Suppressor macrophage treated with lipopolysaccharide for 1 hour (primary cell): ENCODE measurements at places on chromosomes 12 and 14.

DNA sequence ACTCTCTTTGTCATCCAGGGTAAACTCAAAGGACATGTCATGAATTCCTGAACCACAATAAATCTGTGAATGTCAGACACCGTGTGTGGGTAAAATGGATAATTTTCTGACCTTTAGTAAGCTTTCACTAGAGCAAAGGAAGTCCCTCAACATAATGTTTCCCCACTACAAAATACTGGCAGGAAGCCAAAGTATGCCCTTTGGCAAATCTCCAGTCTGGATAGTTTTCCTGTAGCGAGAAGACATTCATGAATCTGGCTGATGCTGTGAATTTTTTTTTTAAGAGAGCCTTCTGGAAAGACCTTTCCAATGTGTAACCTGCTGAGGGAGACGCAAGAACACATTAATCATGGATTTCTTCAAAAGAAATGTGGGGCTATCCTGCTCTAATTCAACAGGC is 389.6 kb upstream of the DDHD1 start:
- no peak for DNase-seq

DNA sequence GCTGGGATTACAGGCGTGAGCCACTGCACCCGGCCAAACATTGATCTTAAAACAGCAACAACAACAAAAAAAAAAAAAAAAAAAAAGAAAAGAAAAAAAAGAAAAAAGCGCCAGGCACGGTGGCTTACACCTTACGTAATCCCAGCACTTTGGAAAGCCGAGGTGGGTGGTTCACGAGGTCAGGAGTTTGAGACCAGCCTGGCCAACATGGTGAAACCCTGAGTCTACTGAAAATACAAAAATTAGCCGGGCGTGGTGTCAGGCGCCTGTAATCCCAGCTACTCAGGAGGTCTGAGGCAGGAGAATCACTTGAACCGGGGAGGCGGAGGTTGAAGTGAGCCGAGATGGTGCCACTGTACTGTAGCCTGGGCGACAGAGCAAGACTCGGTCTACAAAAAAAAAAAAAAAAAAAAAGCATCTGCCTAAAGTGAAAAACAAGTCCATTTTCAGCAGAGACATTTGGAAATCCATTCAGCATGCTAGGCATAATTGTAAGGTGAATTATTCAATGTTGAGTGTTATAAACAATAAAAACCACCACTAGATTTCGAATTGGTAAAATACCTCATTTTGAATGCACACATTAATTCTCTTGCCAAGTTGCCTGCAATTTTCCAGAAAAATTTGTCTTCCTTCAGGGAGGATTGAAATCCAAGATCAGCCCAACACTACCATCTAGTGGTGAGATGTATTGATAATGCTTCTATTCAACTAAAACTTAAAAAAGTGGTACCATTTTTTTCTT is 8.0 kb upstream of the CERS5 start:
- peak; percentile 83 for DNase-seq

DNA sequence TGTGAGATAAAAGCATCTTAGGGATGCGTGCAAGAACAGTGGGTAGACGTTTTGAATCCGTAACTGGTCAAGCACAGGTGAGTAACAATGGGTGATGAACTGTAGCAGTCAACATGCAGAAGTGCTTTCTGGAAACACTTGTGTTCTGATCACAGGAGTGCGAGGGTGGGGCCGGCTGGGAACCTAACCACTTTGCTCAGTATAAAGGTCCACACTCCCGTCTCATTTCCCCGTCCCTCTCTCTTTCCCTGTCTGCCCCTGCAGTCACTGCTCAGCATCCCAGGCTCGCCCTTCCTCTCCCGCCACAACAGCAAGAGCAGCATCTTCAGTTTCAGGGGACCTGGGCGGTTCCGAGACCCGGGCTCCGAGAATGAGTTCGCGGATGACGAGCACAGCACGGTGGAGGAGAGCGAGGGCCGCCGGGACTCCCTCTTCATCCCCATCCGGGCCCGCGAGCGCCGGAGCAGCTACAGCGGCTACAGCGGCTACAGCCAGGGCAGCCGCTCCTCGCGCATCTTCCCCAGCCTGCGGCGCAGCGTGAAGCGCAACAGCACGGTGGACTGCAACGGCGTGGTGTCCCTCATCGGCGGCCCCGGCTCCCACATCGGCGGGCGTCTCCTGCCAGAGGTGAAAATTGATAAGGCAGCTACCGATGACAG is 127.1 kb downstream of the FIGNL2 start:
- DNase-seq = peak; percentile 39

GRCh38 chr12:86456776-86457175 is 200.6 kb upstream of the MGAT4C start:
- no peak for DNase-seq

DNA sequence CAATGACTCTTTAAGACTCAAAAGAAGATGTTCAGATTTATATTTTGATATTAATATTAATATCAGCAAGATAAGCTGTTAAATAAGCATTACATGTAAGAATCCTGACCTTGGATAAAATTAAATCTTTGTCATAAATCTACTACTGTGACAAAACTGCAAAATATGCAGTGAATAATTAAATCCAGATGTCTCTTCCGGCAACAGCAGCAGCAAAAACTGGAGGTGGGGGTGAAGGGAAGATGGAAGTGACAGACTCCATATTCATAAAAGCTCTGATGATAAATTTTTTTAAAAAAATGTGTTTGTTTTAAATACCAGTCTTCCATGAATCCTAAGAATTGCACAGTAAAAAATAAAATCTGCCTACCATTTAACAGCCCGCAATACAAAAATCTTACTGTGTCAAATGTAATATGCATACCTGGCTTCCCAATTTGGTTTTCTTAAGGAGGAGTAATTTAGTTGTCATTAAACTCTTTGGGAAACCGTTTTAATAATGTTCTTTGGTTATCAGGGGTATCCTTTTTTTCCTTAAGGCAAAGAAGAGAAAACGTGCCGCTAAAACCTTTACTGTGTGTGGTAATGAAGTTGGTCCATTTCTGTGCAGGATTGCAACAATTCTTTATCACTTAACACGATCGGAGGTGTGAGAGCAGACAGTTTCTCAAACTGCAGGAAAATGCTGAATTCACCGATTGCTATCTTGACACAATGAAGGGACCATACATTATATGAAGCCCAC is 478.2 kb downstream of the DIO2 start:
- no peak for DNase-seq

GRCh38 chr12:6110006-6110405 is 14.5 kb downstream of the VWF start:
- no peak for DNase-seq

- no peak for DNase-seq
These were observed 132.6 kb downstream of the BMP4 start for GRCh38 chr14:53824061-53824460.

- DNase-seq = peak; percentile 43
These were observed 22.2 kb upstream of the OVCH1 start for GRCh38 chr12:29519585-29520182.

- no peak for DNase-seq
These were observed 4.1 kb upstream of the BEST3 start for GRCh38 chr12:69703146-69703642.

DNA sequence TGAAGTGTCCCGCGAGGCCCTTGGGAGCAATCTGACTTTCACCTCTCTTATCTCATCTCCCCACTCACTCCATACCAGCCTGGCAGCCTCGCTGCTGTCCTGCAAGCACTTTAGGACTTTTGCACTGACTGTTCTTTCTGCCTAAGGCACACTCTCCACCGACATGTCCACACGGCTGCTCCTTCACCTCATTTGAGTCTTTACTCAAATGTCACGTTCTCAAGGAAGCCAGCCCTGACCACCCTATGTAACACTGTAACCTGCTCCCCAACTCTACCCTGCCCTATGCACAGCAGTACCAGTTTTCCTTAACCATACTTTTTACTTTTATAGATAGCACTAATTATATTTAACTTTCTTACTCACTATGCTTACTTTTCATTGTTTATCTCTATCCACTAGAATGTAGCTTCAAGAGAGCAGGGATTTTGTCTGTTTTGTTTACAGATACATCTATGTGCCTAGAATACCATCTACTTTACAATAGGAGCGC is 32.0 kb downstream of the PRKD1 start:
- DNase-seq = no peak

DNA sequence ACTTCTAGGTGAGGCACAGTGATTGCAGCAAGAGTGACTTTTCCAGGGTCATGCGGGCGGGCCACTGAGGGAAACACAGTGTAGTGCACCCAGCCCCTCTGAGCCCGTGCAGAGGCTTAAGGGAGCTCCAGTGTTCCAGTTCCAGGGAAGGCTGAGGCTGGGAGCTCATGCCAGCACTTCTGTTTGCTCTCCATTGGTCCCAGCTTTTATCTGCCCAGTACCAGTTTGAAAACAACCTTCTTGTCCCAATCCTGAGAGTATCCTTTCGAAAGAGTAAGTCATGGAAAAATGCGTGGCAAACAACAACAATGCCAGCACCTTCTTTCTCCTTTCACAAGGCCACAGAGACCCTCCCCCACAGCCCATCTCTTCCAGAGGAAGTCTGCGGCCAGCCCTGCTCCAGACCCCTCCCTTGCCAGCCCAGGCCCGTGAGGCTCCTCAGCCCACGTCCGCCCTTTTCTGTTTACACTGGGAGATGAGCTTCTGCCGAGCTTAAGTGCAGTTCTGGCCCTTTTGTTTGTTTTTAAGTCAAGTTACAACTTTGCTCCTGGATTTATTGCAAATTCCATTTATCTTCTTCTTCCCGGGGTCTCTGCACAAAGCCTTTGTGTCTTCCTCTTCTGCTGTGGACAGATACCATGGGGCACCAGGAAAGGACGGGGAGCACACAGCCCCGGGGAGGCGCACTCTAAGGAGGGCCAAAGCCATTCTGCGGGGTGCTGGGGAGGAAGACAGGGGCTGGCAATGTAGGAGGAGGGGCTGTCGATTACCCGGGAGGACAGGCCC is 185.6 kb downstream of the ZFP36L1 start:
- no peak for DNase-seq

DNA sequence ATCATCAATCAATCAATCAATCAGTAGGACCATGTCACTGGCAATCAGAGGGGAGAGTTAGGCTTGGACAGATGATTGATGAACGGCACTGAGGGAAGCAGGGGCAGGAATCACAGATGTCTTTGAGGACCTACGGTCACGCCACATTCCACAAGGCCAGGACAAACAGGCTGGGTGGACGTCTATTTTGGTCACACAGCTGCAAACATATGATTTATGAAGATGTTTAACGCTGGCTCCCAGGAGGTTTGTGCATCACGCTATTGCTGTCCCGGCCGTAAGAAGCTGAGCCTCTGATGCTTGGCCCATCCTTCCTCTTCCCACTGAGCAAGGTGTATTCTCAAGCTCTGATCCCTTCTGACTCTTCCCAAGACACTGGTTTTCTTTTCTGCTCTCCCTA is 160.8 kb downstream of the FOXN3 start:
- DNase-seq = no peak

DNA sequence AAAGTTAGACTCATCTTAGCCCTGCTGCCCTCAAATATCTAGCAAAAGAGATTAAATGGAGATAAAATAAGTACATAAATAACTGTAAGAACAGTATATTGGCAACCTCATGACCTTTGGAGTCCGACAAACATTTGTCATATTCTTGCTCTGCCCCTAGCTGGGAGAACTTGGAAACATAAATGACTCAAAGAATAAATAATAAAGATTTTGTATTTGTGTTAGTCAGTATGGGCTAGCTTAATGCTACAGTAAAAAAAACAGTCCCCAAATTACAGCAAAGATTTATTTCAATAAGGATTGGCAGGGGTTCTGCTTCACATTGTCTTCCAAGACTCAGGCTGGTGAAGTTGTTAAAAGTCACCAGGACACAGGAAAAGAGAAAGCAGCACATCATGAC is 220.7 kb downstream of the EGLN3 start:
- DNase-seq = no peak

- peak; percentile 50 for DNase-seq
These were observed 28.7 kb downstream of the NKX2-8 start for GRCh38 chr14:36553656-36554260.

GRCh38 chr12:112439769-112440168 is 21.0 kb downstream of the PTPN11 start:
- no peak for DNase-seq

- DNase-seq = no peak
These were observed 963 bp downstream of the TCTN2 start for GRCh38 chr12:123671876-123672275.

DNA sequence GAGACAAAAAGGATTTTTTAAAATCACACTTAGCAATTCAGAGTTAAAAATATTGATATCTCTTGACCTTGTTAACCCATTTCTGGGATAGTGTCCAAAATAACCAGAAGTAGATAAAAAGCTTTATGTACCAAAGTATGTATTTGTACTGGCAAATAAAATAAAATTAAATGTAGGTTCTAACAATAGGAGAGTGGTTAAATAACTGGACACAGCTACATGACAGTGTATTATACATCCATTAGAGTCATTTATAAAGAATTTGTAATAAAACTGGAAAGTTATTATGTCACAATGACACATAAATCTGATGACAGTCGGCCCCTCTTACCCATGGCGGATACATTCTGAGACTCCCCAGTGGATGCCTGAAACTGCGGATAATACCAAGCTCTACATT is 34.0 kb downstream of the BMAL2 start:
- no peak for DNase-seq

- DNase-seq = no peak
These were observed 440.5 kb downstream of the RAD51B start for GRCh38 chr14:68260121-68260520.

GRCh38 chr12:96177013-96177412 is 17.2 kb upstream of the ELK3 start:
- DNase-seq = peak; percentile 97

- no peak for DNase-seq
These were observed 8.6 kb upstream of the ALDH2 start for GRCh38 chr12:111758120-111758561.

DNA sequence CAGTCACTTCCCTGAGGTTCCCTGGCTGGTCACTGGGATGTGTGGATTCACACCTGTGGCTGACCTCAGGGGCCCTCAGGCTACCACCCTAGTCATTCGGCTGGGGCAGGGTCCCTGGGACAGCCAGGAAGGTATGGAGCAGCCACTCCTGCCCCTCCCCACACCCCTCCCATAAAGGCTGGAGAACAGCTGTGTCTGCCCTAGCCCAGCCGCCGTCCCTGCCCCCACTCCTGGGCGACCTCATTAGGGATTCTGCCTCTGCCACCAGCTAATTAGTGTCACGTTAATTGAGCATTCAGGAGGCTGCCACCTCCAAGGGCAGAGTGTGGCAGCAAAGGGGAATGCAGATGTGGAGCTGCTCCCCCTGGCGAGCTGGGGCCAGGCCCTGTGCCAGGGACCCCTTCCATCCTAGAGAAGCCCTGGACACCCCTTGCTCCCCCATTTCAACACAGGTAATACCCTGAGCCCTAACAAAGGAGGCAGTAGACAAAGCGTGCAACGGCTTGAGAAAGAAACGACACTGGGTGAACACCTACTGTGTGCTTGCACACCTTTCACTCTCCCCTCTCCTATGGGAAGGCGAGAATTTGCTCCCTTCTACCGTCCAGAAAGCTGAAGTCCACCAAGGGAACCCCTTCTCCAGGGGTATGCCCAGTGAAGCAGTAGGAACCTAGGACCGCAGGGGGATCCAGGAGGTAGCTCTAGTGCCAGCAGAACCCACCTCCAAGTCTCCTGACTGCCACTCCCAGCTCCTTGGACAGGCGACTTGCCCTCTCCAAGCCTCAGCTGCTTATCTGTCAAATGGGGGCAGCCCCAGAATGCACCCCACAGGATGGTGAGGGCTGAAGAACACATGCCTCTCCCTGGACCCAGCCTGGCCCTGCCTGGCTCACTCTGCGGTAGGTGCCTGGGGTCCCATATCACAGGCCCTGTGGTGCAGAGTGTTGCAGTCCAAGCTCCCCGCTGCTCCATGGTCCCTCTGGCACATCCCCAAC is 45.1 kb downstream of the FAM222A start:
- no peak for DNase-seq
